ENCODE measurements at places on chromosomes 4 and X.

DNA sequence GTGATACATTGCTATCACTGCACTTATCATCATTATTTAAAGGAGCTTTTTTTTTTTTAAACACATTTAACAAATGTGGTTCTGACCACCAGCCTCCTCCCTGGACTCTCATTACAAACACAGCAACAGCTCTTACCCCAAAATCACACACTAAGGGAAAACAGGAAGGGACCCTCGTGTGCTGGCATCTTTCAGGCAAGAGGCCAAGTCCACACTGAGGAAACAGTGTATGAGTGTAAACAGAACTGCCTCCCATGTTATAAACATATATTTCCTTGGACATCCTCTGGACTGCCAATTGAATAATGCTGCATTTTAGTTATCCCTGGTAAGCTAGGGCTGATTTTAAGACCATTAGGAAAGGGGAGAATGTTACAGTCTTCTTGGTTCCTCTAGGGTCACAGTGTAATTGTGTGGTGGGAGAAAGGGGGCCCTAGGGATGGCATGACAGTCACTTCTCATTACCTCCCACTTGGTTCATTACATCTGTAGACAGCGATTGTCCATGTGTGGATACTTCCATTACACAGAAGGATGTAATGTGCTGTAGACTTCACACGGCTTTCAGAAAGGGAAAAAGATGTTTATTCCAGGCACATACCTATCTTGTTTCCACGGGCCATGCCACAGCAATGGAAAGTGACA is 244.6 kb upstream of the TET2 start:
- DNase-seq = no peak

- DNase-seq = no peak
Observed at GRCh38 chr4:11801466-11802446, 373.1 kb upstream of the HS3ST1 start.

DNA sequence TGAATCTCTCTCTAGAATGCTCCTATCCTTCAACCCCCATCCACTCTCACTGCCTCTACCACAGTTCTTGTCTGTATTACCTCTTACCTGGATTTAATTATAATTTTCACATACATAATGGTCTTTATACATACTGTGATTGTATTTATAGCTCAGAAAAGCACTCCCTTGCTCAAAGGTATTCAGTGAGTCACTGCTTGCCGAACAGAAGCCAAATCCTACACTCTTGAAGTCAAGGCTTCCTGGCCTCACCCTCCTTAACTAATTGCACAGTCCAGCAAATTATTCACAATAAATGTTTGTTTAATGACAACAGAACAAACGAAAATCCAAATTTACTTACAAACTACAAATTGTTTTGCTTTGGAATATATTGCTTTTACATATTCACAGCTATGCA is 159.5 kb downstream of the KLHL13 start:
- no peak for DNase-seq

DNA sequence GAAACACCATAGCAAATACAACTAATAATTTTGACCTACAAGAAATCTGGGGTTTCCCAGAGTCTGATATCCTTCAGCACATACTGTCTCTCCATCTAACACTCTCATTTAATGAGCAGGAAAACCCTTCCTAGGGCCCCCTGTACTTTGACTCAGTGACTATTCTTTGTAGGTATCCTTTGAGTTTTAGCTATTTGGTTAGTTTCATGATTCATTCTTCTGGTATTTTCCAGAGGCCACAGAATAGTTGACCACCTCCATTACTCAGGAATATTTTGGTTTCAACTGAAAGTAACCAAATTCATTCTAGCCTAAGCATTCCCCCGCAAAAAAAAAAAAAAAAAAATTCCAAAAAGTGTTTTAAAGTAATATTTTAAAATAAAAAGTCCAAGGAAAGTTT is 140.0 kb downstream of the IDS start:
- DNase-seq = no peak

DNA sequence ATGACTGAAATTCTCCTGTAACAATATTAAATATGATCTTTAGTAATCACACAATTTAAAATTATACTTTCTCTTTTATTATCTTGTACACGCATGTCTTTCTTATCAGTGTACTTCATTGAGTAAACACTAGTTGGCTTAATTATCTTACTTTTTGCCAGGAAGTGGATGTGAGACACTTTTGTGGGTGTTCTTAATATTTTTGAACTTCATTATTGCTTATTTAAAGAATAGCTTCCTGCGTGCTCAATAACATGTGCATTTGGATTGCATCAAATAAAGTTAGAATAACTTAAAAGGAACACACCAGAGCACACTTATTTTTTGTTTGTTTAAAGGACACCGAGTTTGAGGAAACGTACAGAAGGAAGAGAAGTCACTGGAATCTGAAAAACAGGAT is 128.5 kb upstream of the VEGFC start:
- DNase-seq = no peak

DNA sequence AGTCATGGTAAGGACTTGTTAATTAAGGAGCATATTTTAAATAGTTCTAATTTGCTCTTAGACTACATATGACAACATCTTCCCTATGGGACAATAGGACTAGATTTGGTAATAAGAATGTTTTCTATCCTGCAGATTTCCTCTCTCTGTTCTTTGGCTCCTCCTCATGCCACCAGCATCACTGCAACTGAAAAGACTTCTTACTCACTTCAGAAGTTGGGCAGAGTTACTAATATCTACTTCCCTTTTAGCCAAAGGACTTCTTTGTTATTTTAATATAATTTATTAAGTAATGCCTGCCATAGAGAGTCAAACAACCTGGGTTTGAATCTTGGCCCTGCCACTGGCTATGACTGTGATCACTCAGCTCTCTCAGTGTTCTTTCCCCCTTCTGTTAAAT is 16.4 kb downstream of the MMAA start:
- DNase-seq = no peak

DNA sequence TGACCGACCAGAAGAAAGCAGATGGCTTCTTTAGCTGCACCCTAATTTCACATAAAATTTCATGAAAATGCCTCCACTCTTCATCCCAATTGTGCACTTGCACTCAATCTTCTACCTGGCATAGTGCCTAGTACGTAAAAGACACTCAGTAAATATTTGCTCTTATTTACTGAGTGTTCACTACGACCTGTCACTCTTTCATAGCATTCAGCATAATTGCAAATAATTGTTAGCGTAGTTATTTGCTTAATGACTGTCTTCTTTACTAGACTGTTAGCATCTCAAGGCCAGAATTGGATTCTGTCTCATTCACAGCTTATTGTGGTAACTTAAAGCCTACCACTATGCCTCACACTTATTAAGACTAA is 130.2 kb downstream of the ENOX2 start:
- no peak for DNase-seq

DNA sequence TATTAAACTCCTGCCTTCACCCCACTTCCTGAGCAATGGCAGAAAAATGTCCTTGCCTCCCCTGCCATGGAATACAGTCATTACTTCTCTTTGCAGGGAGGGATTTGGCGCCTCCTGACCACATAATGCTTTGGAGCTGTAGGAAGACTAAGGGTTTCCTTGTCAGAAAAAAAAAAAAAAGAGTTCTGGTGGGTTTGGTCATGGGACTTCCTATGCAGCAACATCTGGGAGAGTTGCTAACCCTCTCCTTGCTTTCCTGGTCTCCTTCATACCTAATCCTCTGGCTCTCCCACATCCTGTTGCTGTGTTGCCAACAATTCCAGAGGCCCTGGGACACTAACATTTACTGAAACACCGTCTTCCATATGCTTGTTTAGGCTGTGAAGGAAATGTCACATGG is 75.1 kb upstream of the MBNL3 start:
- no peak for DNase-seq

- no peak for DNase-seq
Observed at GRCh38 chr4:145626623-145626982, 7.4 kb downstream of the MMAA start.
